ENCODE measurements at places on chromosomes 1 and 21. TPM values are rescaled to one million over a fixed set of nuclear protein-coding genes. Genes with fewer than 3 reads are reported as not detected.

- DNase-seq, result no peak
Observed at GRCh38 chr1:53390261-53390660, 62.4 kb upstream of the LRP8 start.

DNA sequence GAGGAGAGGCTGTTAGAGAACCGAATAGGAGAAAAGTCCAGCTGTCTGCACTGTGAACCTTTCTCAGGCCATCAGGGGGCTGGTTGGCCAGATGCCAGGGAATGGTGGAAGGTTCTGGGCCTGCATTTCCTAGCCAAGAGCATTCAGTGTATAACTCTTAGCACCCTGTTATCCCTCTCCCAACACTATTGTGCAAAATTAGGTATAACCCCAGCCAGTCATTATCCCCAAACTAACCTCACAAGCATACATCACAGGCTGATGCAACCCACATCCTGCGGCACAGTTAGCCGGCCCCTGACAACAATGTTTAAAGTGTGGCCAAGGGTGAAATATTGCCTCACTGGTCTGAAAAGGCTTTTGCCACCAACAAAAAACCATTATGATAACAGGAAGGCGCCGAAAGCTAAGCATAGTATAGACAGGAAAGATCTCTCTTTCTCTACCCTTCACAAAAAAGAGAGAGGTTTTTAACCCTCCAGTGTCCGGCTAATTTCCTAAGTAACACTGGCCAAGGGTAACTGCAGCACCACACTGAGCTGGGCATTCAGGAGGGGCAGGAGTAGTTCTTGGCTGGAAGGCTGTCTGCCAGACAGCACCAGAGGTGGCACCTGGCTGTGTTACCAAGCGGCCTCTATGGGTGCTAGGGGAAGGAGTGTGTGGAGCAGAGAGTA lies 77.3 kb upstream of the BCAR3 start:
- no peak for DNase-seq

GRCh38 chr21:43882952-43883545 lies 18.0 kb downstream of the AGPAT3 start:
- DNase-seq, result no peak

GRCh38 chr1:244280859-244281258 lies 170.8 kb downstream of the ADSS2 start:
- no peak for DNase-seq

DNA sequence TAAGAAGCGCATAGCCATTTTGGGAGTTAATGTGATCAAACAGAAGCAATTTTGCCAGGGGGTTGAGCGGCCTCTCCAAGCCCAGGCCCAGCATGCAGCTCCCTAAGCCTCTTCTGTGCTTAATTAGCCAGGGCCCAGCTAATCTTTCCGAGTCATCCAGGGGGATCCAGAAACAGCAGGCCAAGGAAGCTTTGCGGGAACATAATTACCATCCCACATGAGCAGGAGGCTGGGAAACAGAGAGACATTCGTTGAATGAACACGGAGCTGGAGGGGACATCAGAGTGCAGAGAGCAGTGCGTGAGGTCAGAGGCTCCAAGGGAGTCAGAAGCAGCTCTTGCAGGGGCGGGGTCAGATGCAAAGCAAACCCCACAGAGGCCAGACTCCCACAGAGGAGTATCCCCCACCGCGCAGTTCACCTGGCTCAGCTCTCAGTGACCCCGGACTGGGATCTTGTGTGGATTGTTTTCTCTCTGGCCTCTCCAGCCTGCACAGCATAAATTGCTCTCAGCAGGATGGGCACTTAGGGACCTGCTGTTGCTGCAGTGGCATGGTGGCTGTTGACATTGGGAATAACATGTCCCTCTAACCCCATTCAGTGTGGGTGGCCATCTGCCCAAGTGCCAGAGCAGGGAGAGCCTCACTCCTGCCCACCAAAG lies 657.4 kb downstream of the AJAP1 start:
- DNase-seq, result no peak

DNA sequence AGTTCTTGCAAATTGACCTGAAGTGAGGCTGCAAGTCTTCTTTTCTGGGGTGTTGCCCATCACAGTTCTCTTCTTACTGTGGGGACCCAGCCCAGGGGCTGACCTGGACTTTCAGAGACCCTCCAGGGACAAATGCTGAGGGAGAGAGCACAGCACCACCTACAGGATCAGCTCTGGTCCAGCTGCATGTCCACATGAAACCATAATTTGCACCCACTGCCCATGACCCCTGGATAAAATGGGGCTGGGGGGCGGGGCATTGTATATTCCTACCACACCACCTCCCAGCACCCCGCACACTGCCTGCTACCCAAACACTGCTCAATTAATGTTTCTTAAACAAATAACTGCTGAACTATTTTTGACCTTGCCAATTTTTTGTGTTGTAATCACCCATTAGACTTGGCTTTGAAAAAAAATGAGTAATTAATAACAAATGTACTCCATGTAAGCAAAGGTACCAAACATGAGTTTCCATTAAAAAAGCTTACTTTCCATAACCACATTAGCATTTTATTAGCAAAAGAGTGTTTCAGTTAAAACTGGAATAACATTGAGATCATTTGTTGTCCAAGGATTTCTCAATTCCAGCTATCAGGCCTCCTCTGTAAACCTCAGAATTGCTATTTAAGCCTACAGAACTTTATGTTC lies 168.0 kb upstream of the RAB4A start:
- no peak for DNase-seq

DNA sequence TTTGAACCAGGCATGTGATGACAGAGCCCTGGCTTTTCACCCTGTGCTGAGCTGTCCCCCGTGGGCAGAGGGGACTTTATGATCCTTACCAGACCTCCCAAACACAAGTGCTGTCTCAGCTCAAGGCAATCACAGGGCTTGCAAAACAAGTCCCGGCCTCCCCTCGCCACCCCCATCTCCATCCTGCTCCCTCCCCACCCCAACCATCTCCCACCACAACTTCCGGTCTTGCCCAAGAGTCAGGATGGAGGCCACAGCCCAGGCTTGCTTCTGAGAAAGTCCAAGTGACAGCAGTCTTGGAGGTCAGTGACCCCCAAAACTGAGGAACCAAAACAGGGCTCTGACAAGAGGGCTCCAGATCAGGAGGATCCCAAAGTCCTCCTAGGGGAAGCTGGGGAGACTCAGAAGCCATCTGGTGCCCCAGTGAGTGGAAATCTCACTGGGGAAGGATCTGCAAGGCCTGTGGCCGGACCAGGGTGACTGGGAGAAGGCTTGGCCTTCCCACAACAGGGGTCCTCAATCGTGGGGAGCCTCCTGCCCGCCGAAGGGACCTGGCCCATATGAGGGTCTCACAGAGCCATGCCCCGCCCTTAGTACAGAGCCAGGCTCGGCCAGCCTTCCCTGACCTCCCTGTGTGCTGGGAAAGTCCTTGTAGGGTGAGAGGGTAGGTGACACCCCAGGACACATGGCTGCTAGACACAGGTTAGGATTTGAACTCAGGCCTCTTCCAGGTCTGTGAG lies 4.5 kb upstream of the SDC3 start:
- no peak for DNase-seq

DNA sequence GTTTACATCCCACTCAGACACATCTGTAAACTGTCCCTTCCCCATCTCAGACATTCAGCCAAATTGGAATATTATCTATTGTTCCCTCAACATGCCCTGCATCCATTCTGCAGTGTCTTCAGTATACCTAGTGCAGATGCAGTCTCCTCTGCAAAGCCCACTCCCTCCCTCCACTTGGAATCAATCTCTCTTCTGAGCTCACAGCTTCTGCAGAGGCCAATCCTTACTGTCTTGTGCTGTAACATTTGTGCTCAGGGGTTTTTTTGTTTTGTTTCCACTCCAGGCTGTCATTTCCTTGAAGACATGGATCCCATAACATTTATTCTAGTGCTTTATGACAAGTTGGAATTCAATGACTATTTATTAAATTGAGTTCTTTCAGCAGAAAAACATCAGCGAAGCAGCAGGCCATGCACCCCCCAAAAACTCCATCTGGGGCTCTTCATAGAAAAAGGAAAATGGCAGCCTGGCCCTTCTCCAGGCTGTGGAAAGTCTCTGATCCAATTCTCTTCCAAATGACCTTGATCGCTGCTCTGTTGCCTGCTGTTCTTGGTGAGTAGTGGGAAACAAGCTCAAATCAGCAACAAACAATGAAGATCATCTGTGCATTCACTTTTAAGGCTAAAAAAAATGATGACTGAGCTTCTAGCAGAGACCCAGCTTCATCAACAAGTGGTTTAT lies 8.7 kb downstream of the C4BPA start:
- no peak for DNase-seq

- no peak for DNase-seq
Observed at GRCh38 chr1:115105831-115106230, 16.5 kb upstream of the TSPAN2 start.

GRCh38 chr1:66248257-66248656 lies 285.7 kb upstream of the SGIP1 start:
- no peak for DNase-seq

- DNase-seq, result peak; percentile 28
Observed at GRCh38 chr1:46036894-46037839, 95.3 kb downstream of the PIK3R3 start.

DNA sequence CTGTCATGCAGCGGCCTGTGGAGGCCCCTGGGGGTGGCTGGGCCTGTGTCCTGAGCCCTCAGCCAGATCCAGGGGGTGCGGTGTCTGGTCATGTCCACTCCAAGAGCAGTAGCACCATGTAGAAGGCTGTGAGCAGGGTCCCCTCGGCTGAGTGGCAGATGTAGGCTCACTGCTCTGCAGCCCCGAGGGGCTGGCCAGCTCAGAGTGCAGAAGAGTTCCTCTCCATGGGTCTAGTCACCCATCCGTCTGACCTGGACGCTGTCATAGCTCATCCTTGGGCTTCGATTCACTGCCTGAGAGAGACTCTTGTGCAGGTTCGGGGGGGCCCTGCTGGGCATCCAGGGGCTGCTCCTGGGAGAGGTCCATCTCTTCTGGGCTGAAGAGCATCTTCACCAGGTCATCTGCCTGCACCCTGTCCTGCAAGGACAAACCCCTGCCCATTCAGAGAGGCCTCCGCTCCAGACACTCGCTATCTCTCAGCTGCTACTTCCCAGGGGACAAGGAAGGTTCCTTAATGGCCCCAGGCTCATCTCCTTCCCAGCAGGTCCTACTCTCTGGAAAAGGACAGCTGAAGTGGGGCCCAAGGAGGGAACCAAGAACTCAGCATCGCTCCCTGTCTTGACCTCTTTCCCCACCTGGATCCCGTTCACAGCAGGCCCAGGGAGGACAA lies 6.5 kb upstream of the CLDN19 start:
- DNase-seq, result no peak

The NBPF14 gene
- 26.3 TPM for total RNA-seq

The FCRLA gene
- total RNA-seq, result 0.88 TPM

The CELSR2 gene
- total RNA-seq, result 18.1 TPM

The OVAAL gene
- not detected for total RNA-seq

Measured in kidney epithelial cell (primary cell).